Panc1 (cell line): ENCODE measurements at places on chromosomes 7 and 10.

DNA sequence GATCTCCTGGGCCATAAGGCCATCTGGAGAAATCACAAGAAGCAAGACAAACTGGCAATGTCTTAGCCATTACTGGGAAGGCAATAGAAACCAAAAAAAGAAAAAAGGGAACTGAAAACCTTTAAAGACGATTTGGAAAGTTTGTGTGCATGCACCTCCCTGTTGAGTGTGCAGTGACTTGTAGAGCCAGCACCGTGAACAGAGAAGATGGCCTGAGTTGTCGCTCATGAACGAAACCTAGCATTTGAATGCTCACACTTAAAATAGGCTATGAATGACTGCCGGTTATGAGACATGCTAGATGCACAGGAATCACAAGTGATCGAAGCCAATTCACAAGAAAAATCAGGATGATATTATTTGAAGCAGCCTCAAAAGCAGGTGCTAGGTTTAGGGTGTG, 151.3 kb upstream of the ADO start:
- no peak for DNase-seq

- DNase-seq: no peak
These were observed 38.0 kb upstream of the GNA12 start for GRCh38 chr7:2882111-2882510.

DNA sequence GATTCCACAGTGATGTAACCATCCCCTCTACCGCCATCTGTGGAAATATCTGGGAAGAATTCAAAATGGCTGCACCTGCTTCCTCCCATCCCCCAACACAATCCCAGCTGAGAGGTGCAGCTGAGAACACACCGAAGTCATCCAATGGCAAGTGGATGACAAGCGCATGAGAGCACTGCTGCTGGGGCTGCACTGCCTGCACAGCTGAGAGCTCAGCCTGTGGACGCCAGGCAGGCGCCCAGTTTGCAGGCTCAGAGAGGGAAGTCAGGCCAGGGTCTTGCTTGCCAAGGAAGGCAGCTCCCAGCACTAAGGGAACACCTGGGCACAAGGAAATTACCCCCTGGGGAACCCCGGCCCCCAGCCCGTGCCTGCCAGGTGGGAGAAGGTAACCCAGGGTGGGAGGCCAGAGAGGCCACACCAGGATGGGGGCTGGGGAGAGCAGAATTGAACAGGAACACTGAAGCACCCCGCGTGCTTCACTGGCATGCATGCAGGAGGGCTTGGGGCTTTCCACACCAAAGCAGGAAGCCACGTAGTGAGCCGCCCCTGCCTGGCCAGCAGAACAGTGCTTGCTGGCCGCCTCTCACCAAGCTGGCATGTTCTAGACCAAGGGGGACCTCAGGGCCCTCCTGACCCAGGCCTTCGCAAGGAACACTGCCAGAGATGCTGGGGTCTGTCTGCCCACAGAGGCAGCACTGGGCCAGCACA, 46.2 kb downstream of the FAM53B start:
- no peak for DNase-seq

DNA sequence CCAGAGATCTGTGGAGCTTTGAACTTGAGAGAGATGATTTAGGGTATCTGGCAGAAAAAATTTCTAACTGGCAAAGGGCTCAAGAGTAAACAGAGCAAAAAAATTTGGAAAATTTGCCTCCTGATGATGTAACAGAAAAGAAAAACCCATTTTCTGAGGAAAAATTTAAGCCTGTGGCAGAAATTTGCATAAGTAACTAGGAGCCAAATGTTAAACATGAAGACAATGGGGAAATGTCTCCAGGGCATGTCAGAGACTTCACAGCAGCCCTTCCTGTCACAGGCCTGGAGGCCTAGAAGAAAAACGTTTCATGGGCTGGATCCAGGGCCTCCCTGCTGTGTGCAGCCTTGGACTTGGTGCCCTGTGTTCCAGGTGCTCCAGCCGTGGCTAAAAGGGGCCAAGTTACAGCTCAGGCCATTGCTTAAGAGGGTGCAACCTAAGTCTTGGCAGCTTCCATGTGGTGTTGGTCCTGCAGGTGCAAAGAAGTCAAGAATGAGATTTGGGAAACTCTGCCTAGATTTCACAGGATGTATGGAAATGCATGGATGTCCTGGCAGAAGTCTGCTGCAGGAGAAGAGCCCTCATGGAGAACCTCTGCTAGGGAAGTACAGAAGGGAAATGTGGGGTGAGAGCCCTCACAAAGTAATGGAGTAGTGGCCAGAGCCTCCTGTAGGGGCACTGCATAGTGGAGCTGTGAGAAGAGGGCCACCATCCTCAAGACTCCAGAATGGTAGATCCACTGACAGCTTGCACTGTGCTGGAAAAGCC, 8.1 kb downstream of the SEMA3D start:
- DNase-seq: no peak

- DNase-seq: no peak
These were observed 28.8 kb upstream of the JCAD start for GRCh38 chr10:30088178-30088577.

DNA sequence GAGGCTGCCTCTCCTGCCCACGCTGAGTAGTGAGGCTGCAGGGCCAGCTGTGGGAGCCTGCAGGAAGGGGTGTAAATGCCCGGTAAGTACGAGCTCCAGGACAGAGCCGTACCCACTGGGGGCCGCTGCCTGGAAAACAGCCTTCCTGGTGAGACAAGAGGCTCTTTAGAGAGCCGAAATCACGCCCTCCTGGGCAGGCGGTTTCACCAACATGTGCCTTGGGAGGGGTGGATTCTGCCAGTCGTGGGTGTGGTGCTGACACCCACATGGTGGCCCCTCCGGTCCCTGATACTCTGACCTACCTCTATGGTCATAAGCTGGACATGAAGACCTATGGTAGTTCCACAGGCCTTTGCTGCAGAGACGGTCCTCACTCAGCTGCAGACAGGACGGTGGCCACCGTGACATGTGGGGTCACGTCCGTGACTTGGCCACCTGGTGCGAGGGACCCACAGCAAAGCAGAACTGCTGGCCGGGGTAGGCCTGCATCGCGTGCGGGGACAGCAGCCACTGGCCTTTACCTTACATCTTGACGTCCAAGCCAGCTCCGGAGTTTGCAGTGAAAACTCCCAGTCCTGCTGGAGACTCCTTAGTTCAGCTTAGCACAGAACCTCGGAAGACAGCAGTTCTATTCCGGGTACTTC, 46.9 kb downstream of the PITRM1 start:
- DNase-seq: no peak

GRCh38 chr7:135334830-135335543, 101.3 kb downstream of the STRA8 start:
- DNase-seq: no peak

DNA sequence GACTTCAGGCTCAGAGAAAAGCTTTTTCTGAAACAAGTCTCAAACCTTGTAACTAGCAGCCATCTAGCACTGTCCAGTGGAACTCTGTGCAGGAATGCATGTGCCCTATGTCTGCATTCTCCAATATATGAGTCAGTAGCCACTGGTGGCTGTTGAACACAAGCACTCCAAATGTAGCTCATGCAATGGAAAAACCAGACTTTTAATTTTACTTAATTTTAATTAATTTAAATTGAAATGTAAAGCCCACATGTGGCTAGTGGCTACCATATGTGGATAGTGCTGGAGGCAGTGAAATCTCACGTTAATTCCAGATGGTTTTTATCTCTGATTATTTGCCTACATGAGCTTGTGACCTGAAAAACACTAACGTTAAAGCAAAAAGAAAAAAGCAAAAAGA, 225.1 kb downstream of the GATA3 start:
- DNase-seq: no peak

- DNase-seq: no peak
These were observed 89.1 kb downstream of the KIAA1549 start for GRCh38 chr7:138892006-138892630.

DNA sequence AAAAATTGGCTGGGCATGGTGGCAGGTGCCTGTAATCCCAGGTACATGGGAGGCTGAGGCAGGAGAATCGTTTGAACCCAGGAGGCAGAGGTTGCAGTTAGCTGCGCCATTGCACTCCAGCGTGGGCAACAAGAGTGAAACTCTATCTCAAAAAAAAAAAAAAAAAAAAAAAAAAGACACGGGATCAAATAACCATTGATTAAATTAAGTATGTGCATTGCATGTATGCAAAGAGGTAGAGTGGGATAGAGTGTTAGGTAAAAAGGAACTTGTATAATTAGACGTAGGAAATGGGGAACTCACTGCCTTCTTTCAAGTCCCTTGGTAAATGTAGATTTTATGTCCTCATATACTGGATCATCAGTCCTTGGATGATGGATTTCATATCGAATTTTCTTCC, 13.1 kb downstream of the VCL start:
- no peak for DNase-seq

DNA sequence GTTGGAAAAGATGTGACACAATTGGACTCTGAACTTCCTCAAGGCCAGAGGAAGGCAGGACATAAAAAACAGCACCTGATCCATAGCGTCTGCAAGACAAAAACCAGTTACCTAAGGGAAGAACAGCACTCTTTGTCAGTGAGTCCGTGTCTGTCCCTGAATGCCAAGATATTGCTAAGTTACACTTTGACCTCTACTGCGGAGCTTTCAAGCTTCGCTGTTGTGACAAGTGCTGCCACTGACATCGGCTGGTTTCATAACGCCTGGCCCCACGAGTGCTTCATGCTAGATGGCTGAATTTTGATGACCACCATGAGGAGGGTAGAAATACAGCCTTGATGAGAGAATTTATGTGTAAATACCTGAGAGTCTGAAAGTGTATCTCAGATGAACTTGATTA, 49.7 kb upstream of the JAZF1 start:
- no peak for DNase-seq

GRCh38 chr10:80172896-80173295, 32.4 kb downstream of the ANXA11 start:
- DNase-seq: no peak

GRCh38 chr7:151008511-151009323, 15.6 kb downstream of the ATG9B start:
- DNase-seq: no peak

GRCh38 chr10:104242545-104242944, 10.4 kb upstream of the CFAP43 start:
- DNase-seq: no peak

- no peak for DNase-seq
These were observed 18.6 kb downstream of the CUL1 start for GRCh38 chr7:148717266-148717793.
